Activated naive CD8-positive, alpha-beta T cell treated with anti-CD3 and anti-CD28 coated beads, Interleukin-2, amount 10 ng/mL, durations not matched to agents 7 days and 5 days (primary cell): ENCODE measurements at places on chromosomes 12 and 14. TPM values are rescaled to one million over a fixed set of nuclear protein-coding genes. Genes with fewer than 3 reads are reported as not detected.

- H3K4me3 ChIP-seq = no peak overlapping the region
- no peaks in the 10 kb centered on the region for H3K27me3 ChIP-seq
- H3K36me3 ChIP-seq = peaks cover 8% of the 10 kb centered on the region
- H3K27ac ChIP-seq = no peak overlapping the region
- peaks cover 8% of the 10 kb centered on the region for H3K4me1 ChIP-seq
Measured at GRCh38 chr12:113246478-113247122, 25.3 kb downstream of the TPCN1 start.

DNA sequence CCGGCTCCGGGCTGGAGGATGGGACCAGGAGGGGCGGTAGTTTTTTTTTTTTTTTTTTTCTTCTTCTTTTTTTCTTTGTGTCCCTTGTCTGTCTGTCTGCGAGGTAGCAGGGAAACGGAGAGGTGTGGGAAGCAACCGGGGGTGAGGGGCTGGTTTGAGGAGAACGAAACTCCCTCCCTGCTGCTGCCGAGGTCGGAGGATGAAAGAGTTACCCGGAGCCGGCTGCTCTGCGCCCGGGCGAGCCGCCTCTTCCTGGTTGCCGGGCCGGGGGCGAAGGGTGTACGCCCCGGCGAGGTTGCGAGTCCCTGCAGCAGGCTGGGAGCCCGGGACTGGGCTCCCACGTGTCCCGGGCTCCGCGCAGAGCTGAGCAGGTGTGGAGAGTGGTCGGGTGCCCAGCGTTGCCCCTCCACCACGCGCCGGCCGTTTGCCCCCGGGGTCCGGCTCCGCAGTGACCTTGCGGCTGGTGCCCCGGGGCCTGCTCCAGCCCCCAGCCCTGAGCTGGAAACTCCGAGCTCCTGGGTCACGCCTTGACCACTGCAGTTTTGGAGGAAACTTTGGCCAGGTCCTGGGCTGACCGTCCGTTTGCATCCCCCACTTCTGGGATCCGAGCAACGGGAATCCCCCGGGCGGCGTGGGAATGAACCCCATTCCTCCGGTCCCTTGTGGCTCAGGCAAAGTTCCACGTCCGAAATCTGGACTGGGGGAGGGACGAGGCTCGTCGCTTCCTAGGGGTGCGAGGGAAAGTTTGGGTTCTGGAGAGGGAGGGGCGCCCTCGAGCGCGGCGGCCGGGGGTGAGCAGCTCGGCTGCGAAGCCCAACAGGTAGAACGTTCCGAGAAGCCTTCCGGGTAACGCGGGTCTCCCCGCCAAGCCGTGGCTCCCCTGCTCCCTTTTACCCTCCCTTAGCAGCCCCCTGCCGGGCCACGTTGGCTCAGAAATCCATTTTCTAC, 1.3 kb downstream of the CHST11 start:
- DNase-seq = peak; percentile 70
- H3K27me3 ChIP-seq = no peaks in the 10 kb centered on the region
- peak overlapping the region; percentile 99 for H3K4me3 ChIP-seq
- peaks cover 8% of the 10 kb centered on the region for H3K36me3 ChIP-seq
- peaks cover 41% of the 10 kb centered on the region for H3K4me1 ChIP-seq
- peak overlapping the region; percentile 94 for H3K27ac ChIP-seq

GRCh38 chr12:113396828-113397496, 6.7 kb downstream of the SDS start:
- no peak for DNase-seq
- no peak overlapping the region for H3K4me3 ChIP-seq
- peaks cover 5% of the 10 kb centered on the region for H3K27me3 ChIP-seq
- H3K27ac ChIP-seq = no peak overlapping the region

DNA sequence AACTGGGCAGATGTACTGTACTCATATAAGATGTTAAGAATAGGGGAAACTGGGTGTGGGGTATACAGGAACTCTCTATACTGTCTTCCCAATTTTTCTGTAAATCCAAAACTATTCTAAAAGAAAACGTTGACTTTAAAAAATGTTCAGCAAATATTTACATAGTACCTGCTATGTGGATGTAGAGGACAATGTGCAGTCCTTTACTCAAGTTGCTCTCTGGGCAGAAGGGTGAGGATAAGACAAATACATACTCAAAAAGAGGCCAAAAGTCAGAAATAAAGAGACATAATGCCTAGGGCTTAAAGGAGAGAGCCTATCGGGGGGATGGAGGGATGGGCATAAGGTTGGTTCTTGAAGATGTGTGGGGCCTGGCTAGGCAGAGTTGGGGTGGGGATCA, 44.7 kb downstream of the PPP1R36 start:
- no peak for DNase-seq
- H3K36me3 ChIP-seq = no peaks in the 10 kb centered on the region
- H3K27ac ChIP-seq = no peak overlapping the region
- H3K4me1 ChIP-seq = peaks cover 14% of the 10 kb centered on the region
- no peak overlapping the region for H3K4me3 ChIP-seq
- H3K27me3 ChIP-seq = peaks cover 30% of the 10 kb centered on the region

DNA sequence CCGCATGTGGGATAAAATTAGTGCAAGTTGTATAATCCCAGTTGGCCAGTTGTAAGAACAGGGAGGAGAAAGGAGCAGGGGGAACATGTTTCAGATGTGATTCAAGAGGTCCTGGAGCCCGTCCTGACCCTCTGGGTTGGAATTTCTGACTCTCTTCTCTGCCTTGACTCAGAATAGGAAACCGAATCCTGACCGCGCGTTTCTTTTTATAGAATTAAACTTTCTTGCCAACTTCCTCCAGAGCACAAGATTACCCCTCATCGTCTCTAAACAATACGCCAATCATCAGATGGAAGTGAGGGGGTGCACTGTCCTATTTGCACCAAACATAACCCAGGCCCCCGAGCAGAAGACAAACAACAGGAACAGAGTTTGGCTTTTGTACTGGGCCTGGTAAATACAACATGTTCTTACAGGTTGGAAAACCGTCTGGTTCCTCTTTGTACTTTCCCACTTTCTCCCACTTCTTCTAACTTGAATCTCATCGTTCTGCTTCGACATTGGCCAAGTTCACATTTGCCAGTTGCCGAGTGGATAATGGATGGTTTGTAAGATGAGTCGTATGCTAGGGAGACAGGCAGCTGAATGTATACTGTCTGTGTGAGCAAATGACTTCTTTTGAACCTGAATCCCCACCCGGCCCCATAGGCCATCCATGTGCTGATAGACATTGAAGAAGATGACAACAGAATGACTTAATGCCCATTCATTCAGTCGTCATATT, 42.6 kb upstream of the MED13L start:
- H3K36me3 ChIP-seq = peaks cover 2% of the 10 kb centered on the region
- peaks cover 50% of the 10 kb centered on the region for H3K4me1 ChIP-seq
- DNase-seq = peak; percentile 34

GRCh38 chr12:52585946-52586345, 12.3 kb upstream of the KRT74 start:
- peaks cover 5% of the 10 kb centered on the region for H3K27me3 ChIP-seq
- peak; percentile 60 for DNase-seq
- peaks cover 27% of the 10 kb centered on the region for H3K4me1 ChIP-seq
- peak overlapping the region; percentile 42 for H3K4me3 ChIP-seq

DNA sequence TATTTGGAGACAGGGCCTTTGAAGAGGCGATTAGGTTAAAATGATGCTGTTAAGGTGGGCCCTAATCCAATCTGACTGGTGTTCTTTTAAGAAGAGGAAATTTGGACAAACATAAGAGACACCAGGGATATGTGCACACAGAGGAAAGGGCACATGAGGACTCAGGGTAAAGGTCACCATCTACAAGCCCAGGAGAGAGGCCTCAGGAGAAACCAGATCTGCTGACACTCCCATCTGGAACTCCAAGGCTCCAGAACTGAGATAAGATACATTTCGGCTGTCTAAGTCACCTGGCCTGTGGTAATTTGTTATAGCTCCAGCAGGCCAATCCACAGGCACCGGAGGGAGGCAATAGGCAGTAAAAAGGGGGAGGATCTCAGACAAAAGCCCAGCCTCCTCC, 48.6 kb downstream of the KICS2 start:
- H3K27me3 ChIP-seq = no peaks in the 10 kb centered on the region
- peaks cover 3% of the 10 kb centered on the region for H3K4me1 ChIP-seq
- no peak overlapping the region for H3K4me3 ChIP-seq
- H3K36me3 ChIP-seq = no peaks in the 10 kb centered on the region
- H3K27ac ChIP-seq = no peak overlapping the region

GRCh38 chr12:43728117-43728516, 30.5 kb downstream of the PUS7L start:
- H3K36me3 ChIP-seq = peaks cover 25% of the 10 kb centered on the region
- H3K4me3 ChIP-seq = no peak overlapping the region
- no peak overlapping the region for H3K27ac ChIP-seq
- no peaks in the 10 kb centered on the region for H3K4me1 ChIP-seq

DNA sequence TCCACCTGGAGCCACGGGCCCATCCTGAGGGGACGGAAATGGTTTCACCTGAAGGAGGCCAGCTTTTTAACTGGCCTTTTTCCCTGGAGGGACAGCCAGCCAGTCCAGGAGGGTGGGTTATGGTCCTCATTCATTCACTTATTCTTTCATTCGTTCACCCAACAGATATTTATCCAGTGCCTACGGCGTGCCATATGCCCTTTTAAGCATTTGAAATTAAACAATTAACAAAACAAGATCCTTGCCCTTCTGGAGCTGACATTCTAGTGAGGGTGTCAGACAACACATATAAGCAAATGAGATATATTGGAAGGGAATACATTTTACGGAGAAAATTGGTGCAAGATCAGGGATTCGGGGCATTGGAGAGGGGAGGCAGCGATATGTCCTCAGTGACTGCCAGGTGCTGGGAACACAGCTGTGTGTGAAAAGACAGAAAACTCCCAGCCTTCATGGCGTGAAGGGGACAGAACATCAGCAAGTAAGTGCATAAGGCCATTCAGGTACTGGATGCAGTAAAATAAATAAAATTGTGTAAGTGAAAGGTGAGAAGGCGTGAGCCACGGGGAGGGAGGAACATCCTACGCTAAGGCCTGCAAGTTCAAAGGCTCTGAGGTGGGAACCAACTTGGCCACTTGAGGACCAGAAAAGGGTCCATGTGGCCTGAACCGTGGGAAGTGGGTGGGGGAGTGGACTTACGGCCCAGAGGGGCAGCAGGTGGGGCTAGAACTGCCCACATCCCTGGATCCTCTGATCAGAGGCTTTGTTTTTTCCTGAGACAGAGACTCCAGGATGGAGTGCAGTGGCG, 684 bp upstream of the ABCB9 start:
- H3K4me1 ChIP-seq = peaks cover 9% of the 10 kb centered on the region
- no peaks in the 10 kb centered on the region for H3K36me3 ChIP-seq
- no peak for DNase-seq
- no peak overlapping the region for H3K27ac ChIP-seq

GRCh38 chr14:89013098-89013504, 188.7 kb downstream of the TTC8 start:
- no peaks in the 10 kb centered on the region for H3K36me3 ChIP-seq
- H3K4me3 ChIP-seq = no peak overlapping the region
- no peak for DNase-seq
- H3K4me1 ChIP-seq = peaks cover 4% of the 10 kb centered on the region

GRCh38 chr14:81326451-81326850, 73.7 kb downstream of the STON2 start:
- DNase-seq = no peak
- H3K27me3 ChIP-seq = peaks cover 10% of the 10 kb centered on the region
- no peaks in the 10 kb centered on the region for H3K4me1 ChIP-seq
- H3K27ac ChIP-seq = no peak overlapping the region

- H3K36me3 ChIP-seq = no peaks in the 10 kb centered on the region
- peaks cover 33% of the 10 kb centered on the region for H3K27me3 ChIP-seq
- H3K4me1 ChIP-seq = peaks cover 7% of the 10 kb centered on the region
- H3K27ac ChIP-seq = no peak overlapping the region
- no peak overlapping the region for H3K4me3 ChIP-seq
Measured at GRCh38 chr12:130044991-130045621, 117.2 kb upstream of the FZD10 start.

- DNase-seq = peak; percentile 56
- peak overlapping the region; percentile 87 for H3K27ac ChIP-seq
- peaks cover 2% of the 10 kb centered on the region for H3K27me3 ChIP-seq
Measured at GRCh38 chr12:120252071-120252906, 13.2 kb downstream of the PXN start.

DNA sequence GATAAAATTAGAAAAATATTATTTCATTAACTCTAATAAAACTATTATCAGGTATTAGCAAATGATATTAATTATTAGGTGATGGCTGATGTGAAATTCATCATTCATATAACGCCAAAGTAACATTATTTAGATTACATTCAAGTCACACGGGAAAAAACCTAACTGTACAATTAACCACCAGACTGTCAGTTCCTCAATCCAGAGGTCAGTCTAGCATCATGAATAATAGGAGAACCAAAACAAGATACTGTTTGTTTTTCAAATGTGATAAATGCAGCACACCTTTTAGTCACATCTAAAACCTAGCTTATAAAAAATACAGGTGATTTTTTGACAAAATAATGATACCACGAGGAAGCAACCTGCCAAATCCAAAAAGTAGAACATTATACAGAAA, 19.6 kb downstream of the SENP1 start:
- peaks cover 14% of the 10 kb centered on the region for H3K36me3 ChIP-seq
- no peaks in the 10 kb centered on the region for H3K4me1 ChIP-seq
- no peak overlapping the region for H3K27ac ChIP-seq
- no peak for DNase-seq
- H3K4me3 ChIP-seq = no peak overlapping the region

- H3K4me3 ChIP-seq = no peak overlapping the region
- no peaks in the 10 kb centered on the region for H3K36me3 ChIP-seq
- H3K27me3 ChIP-seq = peaks cover 5% of the 10 kb centered on the region
- DNase-seq = no peak
- no peaks in the 10 kb centered on the region for H3K4me1 ChIP-seq
Measured at GRCh38 chr14:32400480-32400879, 71.4 kb downstream of the AKAP6 start.

GRCh38 chr12:3313675-3314663, 177.0 kb upstream of the PRMT8 start:
- no peak overlapping the region for H3K27ac ChIP-seq
- no peak overlapping the region for H3K4me3 ChIP-seq
- H3K27me3 ChIP-seq = no peaks in the 10 kb centered on the region
- H3K4me1 ChIP-seq = no peaks in the 10 kb centered on the region
- no peaks in the 10 kb centered on the region for H3K36me3 ChIP-seq

DNA sequence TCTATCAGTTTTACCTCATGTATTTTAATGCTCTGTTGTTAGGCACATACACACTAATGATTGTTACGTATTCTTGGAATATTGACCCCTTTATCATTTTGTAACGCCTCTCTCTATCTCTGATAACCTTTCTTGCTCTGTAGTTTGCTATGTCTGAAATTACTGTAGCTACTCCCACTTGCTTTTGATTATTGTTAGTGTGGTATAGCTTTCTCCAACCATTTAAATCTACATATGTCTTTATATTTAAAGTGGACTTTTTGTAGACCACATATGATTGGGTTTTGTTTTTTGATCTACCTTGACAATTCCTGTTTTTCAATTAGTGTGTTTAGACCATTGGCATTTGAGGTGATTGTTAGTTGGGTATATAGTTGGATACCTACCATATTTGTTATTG, 43.4 kb downstream of the CRADD start:
- H3K27me3 ChIP-seq = no peaks in the 10 kb centered on the region
- H3K4me3 ChIP-seq = no peak overlapping the region
- peaks cover 20% of the 10 kb centered on the region for H3K36me3 ChIP-seq

TECPR2 gene
- total RNA-seq = 10.2 TPM

IFI27L1 gene
- total RNA-seq = 36.1 TPM

COX8C gene
- not detected for total RNA-seq

NAV3 gene
- total RNA-seq = not detected

ZNF641 gene
- total RNA-seq = 21.3 TPM

TAS2R9 gene
- total RNA-seq = not detected

TEP1 gene
- 57.9 TPM for total RNA-seq
